ENCODE measurements at places on chromosomes 3 and 15.

DNA sequence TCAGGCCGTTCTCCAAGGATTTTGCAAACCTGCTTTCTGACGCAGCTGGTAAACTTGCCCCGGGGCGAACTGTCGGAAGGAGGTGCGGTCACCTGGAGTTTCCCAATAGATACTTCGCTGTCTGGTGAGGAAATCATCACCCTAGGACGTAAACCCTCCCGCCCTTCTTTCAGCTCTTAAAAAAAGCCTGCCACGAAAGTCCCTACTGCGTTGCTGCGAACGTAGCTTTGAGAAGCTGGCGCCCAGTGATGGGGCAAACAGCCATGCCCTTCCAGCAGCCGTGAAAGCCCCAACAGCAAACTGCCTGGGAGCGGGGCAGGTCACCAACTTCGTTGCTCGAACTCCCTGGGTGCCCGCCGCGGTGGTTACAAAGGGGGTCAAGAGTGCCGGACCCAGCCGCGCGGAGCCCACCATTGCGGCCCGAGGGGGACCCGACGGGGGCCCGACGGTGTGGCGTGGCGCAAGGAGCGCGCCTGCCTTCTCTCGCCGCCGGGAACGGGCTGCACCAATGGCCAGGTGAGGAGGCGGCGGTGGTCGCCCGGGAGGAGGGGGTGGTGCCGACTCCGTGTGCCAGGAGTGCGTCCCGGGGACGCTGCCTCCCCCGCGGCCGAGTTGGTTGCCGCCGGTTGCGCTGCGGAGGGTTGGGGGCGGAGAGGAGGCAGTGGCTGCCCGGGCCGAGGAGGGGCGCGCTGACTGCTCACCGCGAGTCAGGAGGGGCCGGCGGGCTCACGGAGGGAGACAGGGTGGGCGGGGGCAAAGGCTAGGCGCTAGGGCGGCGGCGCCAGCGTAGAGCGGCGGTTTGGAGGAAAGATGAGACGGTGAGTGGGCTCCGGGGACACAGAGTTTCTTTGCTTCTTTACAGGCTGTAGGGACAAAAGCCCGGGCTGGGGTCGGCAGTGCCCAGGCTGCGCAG is at the start of gene PHLDB2:
Gene PHLDB2, plus strand, starts transcription at position 205 of the 913 bp plus-strand sequence. CDS start 24,813 bp downstream, outside the sequence.
- DNase-seq: peak; percentile 38
- H3K4me1 ChIP-seq: peaks cover 6% of the 10 kb centered on the region
- H3K4me3 ChIP-seq: peak within 1 kb of the TSS; percentile 82
- peaks cover 43% of the 10 kb centered on the region for H3K27me3 ChIP-seq

DNA sequence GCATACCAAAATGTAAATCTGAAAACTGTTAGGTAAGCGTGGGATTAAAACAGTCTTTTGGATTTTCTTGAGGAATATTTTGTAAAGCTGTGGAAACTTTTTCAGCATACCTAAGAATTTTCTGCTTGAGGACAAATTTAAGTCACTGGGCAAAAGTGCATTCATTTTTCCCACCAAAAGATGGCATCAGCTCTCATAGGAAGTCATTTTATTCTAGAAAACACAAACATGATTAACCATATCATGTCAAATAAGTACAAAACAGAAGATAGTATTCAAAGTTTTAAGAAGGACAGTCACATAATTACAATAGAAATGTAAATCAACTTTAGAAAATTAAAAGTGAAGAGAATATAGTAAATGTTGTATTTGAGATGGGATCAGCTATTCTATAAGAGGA is 63.5 kb downstream of the SLC49A4 start:
- peak overlapping the region; percentile 19 for H3K4me3 ChIP-seq
- H3K36me3 ChIP-seq: no peaks in the 10 kb centered on the region
- H3K27me3 ChIP-seq: no peaks in the 10 kb centered on the region
- DNase-seq: peak; percentile 51
- H3K4me1 ChIP-seq: peaks cover 32% of the 10 kb centered on the region

GRCh38 chr15:81002331-81003096 is 1.8 kb downstream of the TLNRD1 start:
- peak; percentile 24 for DNase-seq
- H3K4me3 ChIP-seq: peak overlapping the region; percentile 75
- peaks cover 14% of the 10 kb centered on the region for H3K4me1 ChIP-seq

- DNase-seq: no peak
- H3K4me1 ChIP-seq: no peaks in the 10 kb centered on the region
- H3K27me3 ChIP-seq: no peaks in the 10 kb centered on the region
- no peak overlapping the region for H3K27ac ChIP-seq
- H3K36me3 ChIP-seq: no peaks in the 10 kb centered on the region
Measured at GRCh38 chr15:45161666-45162065, 26.1 kb downstream of the SHF start.

DNA sequence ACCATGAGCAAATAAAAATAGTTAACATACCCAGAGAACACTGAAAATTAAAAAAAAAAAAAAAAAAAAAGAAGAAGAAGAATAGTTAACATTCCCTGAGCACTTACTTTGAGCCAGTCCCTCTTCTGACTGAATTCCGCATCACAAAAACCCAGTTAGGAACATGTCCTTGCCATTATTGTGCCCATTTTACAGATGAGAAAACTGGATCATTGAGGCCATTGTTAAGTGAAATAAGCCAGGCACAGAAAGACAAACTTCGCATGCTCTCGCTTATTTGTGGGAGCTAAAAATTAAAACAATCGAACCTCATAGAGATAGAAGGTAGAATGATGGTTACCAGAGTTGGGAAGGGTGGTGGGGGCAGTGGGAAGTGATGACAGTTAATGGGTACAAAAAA is 119.5 kb downstream of the FGF12 start:
- H3K4me1 ChIP-seq: no peaks in the 10 kb centered on the region
- no peak overlapping the region for H3K4me3 ChIP-seq
- no peak for DNase-seq
- no peaks in the 10 kb centered on the region for H3K36me3 ChIP-seq

DNA sequence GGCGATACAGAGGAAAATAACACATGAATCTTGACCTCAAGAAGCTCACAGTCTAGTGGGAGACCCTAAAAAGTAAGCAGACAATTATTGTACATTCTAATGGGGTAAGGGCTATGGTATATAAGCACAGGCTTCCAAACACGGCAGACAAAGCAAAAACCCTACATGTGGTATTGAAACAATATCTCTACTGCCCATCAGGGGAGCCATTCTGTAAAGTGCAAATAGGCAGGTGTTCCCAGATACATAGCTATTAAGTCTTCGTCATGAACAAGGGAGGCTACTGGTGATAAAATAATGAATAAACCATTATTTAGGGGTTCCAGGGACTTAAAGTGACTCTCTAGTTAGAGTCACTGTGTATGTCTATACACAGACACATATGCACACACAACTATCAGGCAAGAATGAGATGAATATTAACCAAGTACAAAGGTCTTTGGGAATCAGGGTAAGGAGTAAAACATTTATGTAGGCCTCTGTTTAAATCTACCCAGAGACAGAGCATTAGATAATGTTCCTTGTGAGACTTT is 38.7 kb upstream of the ASB14 start:
- no peak overlapping the region for H3K4me3 ChIP-seq
- DNase-seq: no peak
- H3K4me1 ChIP-seq: no peaks in the 10 kb centered on the region
- H3K27ac ChIP-seq: no peak overlapping the region
- H3K36me3 ChIP-seq: no peaks in the 10 kb centered on the region

- no peaks in the 10 kb centered on the region for H3K27me3 ChIP-seq
- no peak overlapping the region for H3K27ac ChIP-seq
- H3K36me3 ChIP-seq: no peaks in the 10 kb centered on the region
- no peak overlapping the region for H3K4me3 ChIP-seq
Measured at GRCh38 chr3:123419181-123419849, 29.6 kb downstream of the ADCY5 start.

DNA sequence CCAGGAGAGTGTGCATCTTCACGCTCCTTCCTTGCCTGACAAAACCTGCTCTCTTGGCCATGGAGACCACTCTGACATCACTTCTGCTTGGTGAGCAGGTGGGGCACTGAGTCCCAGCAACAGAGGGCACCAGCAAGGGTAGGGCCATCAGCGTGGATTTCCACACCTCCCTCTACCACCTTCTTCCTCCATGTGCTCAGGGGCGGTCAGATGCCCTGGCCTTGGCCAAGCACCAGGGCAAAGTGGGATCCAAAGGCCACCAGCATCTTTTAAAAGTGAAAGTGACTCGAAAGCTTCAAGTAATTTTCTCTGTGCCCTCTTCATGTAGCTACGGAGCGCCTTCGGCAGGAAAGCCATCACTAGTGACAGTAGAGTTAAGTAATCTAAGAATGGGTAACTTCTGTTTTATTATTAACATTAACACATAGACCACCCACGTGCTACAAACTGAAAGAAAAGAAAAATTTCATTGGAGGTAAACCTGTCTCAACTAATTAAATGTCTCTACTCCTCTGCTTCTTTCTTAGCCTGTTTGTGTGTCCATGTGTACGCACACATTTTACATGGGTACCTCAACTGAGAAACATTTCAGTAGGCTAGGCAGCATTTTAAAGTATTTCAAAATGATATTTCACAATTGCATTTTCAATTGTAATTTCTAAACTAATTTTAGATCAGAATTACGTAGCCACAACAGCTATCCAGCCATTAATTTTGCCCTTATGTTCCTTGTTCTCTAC is 57.9 kb downstream of the CHSY1 start:
- no peak for DNase-seq
- no peaks in the 10 kb centered on the region for H3K36me3 ChIP-seq
- H3K27ac ChIP-seq: no peak overlapping the region
- H3K4me1 ChIP-seq: peaks cover 22% of the 10 kb centered on the region

DNA sequence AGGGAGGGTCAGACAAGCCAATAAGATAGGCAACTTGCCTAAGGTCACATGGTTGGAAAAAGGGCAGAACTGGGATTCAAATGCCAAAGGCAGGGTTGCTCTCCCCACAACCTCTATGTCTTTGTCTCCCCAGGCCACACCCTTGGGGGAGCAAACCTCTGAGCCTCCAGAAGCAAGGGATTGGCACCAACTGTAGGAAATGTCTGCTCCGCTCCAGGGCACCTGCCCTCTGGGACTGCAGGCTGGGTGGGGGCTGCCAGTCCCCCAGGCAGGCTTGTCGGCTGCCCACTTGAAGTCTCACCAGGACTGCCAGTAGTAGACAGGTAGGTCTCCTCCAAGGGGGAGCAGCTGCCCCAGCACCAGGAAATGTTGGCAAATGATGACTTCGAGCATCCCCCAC is 2.0 kb downstream of the FAM3D start:
- H3K4me3 ChIP-seq: no peak overlapping the region
- H3K4me1 ChIP-seq: no peaks in the 10 kb centered on the region
- no peaks in the 10 kb centered on the region for H3K27me3 ChIP-seq
- H3K36me3 ChIP-seq: no peaks in the 10 kb centered on the region

DNA sequence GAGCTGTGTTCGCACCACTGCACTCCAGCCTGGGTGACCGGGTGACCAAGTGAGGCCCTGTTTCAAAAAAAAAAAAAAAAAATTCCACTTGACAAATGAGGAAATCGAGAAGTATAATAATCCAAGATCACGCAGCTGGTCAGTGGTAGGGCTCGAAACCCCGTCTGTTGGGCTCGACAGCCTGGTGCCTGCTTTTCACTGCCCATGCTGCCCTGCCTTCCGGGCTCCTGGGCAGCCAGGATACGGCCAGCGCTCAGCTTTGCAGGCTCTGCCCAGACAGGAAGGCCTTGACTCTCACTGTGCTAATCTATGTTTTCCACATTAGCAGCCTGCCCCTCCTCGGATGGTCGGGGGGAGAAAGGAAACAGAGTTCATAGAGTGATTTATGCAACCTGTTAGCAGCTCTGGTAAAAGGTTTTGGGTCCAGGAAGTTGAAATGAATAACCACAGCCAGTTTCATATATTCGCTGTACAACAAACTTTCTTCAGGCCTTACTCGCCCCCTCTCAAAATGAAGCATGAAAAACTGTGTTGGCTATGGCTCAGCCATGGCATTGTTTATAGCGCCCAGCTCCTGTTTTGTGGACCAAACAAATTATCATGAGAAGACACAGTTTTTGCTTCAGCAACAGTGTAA is 108.8 kb downstream of the XXYLT1 start:
- H3K4me1 ChIP-seq: peaks cover 47% of the 10 kb centered on the region
- peak; percentile 59 for DNase-seq
- no peak overlapping the region for H3K4me3 ChIP-seq
- H3K27me3 ChIP-seq: no peaks in the 10 kb centered on the region
- no peaks in the 10 kb centered on the region for H3K36me3 ChIP-seq

- H3K4me3 ChIP-seq: no peak overlapping the region
- H3K27ac ChIP-seq: no peak overlapping the region
- no peaks in the 10 kb centered on the region for H3K27me3 ChIP-seq
- H3K4me1 ChIP-seq: peaks cover 24% of the 10 kb centered on the region
Measured at GRCh38 chr3:67006460-67006859, 8.4 kb downstream of the KBTBD8 start.

- H3K36me3 ChIP-seq: no peaks in the 10 kb centered on the region
- no peak overlapping the region for H3K27ac ChIP-seq
- no peaks in the 10 kb centered on the region for H3K27me3 ChIP-seq
- peak; percentile 62 for DNase-seq
Measured at GRCh38 chr15:89462198-89462912, 34.0 kb downstream of the RHCG start.

DNA sequence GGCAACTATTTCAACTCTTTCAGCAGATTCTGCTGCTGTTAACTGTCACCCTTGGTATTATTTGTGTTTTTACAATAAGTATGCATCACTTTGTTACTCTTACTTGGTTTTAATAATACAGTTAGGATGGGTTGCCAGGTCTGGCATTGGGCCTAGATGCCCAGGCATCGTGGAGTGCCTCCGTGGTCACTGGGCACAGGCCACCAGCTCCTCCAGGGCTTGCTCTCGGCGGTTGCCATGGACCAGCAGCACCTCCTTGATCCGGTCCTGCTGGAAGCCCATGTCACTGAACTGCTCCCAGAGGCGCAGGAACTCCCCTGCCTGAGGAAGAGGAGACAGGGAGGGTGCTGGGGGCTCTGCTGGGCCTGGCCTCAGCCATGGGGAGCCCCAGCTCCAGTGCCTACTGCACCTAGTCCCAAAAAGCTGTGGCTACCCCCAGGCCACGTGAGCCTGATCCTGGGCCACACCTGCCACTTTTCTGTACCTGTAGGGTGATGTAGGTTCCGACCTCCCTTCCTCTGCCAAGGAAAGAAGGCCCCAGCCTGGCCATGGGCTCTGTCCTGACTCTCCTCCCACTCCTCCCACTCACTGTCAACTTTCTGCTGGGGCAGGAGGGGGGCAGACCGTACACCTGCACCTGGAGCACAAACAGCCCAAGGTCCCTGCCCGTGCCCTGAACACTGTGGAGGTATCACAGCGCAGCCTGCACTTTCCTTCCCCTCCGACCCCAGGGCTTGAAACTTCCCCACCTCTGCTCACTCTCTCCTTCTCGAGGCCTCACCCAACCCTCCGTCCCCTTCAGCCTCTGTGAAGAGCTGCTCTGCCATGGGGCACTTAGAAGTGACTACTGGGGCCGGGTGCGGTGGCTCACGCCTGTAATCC is 16.6 kb downstream of the KBTBD13 start:
- no peak overlapping the region for H3K27ac ChIP-seq
- H3K4me3 ChIP-seq: no peak overlapping the region
- no peaks in the 10 kb centered on the region for H3K36me3 ChIP-seq
- DNase-seq: no peak
- H3K27me3 ChIP-seq: no peaks in the 10 kb centered on the region

- H3K36me3 ChIP-seq: no peaks in the 10 kb centered on the region
- no peak overlapping the region for H3K4me3 ChIP-seq
- H3K27me3 ChIP-seq: no peaks in the 10 kb centered on the region
- no peak for DNase-seq
- H3K27ac ChIP-seq: no peak overlapping the region
- peaks cover 18% of the 10 kb centered on the region for H3K4me1 ChIP-seq
Measured at GRCh38 chr3:185328324-185329004, 34.5 kb upstream of the MAP3K13 start.

- peaks cover 9% of the 10 kb centered on the region for H3K4me1 ChIP-seq
- peak overlapping the region; percentile 48 for H3K27ac ChIP-seq
- no peaks in the 10 kb centered on the region for H3K36me3 ChIP-seq
- no peak for DNase-seq
Measured at GRCh38 chr3:138835397-138835757, 649 bp upstream of the PIK3CB start.

GRCh38 chr3:12995389-12996180 is 77.6 kb downstream of the IQSEC1 start:
- DNase-seq: no peak
- H3K36me3 ChIP-seq: 0 out of 2 replicates have a peak, but pooled peaks cover 3% of the 10 kb centered on the region
- H3K4me3 ChIP-seq: 0 out of 2 replicates have a peak overlapping the region, but pooled peaks have one; percentile 31
- peak overlapping the region; percentile 75 for H3K27ac ChIP-seq

Data from MM.1S (cell line).